ENCODE measurements at places on chromosomes 7 and 10.

DNA sequence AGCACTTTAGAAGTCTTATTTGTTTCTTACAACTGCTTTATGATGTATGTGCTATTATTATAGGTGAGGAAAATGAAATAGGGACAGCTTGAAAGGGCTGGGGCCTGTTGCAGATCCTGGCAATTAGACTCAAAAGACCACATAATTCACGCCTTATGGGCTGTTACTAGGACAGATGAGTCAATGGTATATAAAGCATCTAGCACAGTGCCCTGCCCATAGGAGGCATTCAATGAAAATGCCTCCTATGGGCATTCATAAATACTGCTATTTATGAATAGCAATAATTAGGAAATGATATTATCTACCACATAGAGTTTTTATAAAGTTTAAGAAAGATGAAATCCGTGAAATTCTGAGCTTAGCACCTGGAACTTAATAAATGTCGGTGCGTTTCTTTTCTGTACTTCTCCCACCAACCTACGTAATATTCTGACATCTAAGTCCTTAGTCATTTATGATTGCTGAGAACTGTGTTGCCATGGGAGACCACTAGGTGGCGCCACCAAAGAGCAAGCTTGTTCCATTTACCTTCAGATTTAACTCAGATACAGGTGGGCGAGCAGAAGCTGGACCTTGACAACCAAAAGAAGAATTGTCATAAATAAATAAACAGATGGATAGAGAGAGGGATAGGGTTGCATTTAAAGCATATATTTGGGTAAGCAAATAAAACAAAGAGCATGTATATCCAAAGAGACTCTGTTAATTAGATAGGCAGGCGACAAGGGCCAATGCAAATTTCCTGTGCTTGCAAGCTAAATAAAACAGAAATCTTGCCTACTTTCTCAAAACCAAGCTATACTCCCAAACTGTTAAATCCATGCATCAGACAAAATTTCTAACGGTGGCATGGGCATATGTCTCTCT lies 699.9 kb downstream of the INHBA start:
- DNase-seq: no peak

DNA sequence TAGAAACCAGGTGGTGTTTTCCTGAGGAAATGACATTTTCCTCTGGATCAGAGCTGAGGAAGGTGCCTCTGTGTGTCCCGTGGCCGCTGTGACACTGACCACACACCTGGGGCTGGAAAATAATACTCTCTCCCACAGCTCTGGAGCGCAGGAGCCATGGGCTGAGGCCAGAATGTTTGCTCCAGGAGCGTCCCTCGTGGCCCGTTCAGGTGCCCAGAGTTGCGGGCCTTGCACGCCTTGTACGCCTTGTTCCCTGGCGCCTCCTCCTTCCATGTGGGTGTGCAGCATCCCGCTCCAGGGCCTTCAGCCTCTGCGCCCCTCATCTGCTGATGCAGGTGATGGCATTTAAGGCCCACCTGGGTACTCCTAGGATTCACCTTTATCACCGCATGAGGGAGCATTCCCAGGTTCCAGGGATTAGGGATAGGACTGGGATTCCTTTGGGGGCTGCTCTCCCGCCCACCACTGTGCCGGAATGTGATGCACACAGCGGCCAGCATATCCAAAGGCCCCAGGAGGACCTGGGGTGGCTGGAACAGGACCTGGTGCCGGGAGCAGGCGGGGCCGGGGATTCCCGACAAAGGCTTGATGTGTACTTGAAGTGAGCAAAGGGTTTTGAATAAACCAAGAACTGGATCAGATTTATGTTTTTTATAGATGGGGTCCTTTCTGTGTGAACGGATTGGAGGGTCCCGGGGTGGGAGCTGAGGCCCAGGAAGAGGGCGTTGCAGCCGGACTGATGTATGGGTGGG lies 44.0 kb downstream of the PITRM1 start:
- no peak for DNase-seq

- DNase-seq: no peak
Observed at GRCh38 chr10:5356302-5356763, 8.4 kb upstream of the UCN3 start.

GRCh38 chr7:112010109-112010508 lies 196.1 kb downstream of the DOCK4 start:
- no peak for DNase-seq

GRCh38 chr10:17536221-17536620 lies 81.0 kb downstream of the HACD1 start:
- DNase-seq: no peak

DNA sequence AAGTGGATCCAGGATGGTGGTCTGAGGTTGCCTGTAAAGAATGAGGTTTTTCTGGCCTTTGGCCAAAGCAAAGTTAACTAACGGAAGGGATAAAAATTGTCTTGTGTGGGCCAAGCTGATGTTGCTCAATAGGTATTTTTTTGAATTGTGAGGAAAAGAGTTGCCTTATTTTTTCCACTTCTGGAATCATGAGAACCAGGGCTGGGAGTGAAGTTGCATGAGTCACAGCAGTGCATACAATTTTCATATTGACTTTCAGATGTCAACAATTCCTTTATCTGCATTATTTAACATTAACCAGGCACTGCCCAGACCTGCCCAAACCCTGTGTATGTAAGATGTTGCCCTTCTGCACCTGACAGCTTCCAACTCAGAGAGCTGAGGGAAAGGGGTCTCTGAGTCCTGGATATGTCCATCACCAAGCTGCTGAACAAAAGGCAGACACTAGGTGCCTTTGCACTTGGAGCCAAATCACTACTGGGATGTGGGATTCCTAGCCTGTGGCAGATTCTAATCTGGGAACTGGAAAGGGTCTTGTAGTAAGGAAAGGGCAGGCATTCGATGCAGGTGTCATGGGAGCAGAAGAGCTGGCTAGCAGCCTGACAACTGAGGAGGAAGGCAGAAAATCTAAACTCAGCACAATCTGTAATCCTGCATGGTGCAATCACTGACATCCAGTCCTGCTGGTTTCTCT lies 52.3 kb upstream of the SLC35B4 start:
- no peak for DNase-seq

Data from esophagus squamous epithelium (tissue), 5 donors.